H4 (cell line): ENCODE measurements at places on chromosomes 3 and 15.

DNA sequence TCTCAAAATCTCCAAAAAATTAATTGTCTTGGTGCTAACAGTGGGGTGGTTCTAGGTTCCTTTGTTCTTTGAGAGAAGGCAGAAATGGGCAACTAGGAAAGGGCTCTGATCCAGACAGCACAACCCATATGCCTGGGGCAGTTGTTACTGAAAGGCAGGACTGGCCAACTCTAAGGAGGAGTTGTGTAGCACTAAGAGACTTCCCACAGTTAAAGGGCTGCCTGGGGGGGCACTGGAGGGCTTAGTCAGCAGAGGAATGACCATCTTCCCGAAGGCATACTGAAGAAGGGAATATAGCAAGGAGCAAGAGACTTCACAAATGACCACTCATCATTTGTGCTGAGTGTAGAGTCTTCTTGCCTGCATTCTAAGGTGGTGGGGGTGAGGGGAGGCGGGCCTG is 15.8 kb downstream of the ILDR1 start:
- no peak for DNase-seq

DNA sequence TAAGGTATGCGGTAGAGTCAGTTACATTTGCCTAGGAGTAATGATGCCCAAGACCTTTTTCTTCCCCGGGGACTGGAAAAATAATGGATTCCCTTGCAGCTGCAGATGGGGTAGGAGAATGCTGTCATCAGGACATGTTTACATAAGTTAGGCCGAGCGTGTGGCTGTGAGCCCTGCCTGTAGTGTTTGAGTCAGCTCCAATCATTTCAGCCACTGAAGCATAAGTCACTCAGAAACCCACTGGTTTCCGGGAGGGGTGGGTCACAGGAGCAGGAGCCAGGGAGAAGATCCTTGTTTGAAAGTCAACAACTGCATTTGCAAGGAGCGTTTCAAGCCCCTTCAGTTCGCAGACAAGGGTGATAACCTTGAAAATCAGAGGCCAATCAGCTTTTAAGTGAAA is 562.3 kb downstream of the MCTP2 start:
- peak; percentile 87 for DNase-seq

DNA sequence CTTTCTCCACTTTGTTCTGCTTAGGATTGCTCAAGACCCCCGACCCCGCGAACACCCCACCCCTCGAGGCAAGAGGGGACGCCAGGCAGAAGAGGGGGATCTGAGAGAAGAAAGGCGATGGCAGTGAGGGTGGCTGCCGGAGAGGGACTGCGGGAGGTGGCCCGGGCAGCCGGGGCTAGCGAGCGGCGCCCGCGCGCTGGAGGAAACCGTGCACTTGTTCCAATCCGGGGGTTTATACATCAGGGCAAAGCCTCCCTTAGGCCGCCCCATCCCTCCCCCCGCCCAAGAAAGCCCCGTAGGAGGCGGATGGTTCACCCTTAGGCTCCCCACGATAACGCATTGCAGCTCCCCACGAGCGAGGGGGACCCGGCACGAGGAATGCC is 475 bp downstream of the ERC2 start:
- no peak for DNase-seq

GRCh38 chr15:33377204-33377603 is 66.4 kb downstream of the RYR3 start:
- DNase-seq: no peak

- no peak for DNase-seq
Measured at GRCh38 chr15:61075741-61076140, 153.4 kb downstream of the RORA start.

GRCh38 chr15:80441714-80442113 is 37.5 kb downstream of the ARNT2 start:
- no peak for DNase-seq
